ENCODE measurements at places on chromosomes 6 and 20.
A peak's percentile ranks its signal among the peaks of the same experiment; 100 is the strongest.

DNA sequence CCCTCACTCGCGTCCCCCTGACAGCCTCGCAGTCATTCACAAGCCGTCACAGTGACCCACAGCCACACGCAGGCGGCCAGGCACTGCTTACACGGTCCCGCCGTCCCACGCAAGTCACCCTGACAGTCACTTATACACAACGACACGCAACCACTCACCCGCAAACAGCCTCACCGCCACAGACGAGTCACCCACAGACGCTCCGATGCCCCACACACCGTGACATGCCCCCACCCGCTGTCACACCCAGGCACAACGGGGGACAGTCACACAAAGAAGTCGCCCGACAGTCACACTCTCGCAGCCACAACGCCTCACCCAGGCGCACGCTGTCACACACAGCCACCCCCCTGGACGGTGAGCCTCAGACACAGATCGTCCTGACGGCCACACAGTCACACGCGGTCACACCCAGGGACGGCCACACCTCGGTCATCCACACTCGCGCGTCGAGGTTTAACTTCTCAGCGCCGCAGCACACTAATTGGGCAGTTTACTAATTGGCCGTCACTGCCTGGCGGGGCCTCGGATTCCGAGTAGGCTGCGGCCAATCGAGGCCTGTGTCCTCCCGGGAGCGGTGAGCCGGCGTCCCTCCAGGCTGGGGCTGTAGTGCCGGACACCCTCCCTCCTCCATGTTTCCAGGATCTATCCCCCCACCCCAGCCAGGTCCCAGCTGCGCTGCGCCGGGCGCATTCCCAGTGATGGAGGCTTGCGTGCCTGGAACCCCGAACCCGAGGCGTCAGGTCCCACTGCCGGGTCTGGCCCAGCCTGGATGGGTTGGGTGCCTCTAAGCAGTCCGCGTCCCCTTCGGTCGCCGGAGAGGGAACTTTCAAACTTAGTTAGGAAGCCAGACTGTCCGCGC lies 790 bp downstream of the TOX2 start:
- no peak for DNase-seq

- no peak for DNase-seq
Observed at GRCh38 chr6:136492409-136492808, 57.8 kb downstream of the MAP7 start.

DNA sequence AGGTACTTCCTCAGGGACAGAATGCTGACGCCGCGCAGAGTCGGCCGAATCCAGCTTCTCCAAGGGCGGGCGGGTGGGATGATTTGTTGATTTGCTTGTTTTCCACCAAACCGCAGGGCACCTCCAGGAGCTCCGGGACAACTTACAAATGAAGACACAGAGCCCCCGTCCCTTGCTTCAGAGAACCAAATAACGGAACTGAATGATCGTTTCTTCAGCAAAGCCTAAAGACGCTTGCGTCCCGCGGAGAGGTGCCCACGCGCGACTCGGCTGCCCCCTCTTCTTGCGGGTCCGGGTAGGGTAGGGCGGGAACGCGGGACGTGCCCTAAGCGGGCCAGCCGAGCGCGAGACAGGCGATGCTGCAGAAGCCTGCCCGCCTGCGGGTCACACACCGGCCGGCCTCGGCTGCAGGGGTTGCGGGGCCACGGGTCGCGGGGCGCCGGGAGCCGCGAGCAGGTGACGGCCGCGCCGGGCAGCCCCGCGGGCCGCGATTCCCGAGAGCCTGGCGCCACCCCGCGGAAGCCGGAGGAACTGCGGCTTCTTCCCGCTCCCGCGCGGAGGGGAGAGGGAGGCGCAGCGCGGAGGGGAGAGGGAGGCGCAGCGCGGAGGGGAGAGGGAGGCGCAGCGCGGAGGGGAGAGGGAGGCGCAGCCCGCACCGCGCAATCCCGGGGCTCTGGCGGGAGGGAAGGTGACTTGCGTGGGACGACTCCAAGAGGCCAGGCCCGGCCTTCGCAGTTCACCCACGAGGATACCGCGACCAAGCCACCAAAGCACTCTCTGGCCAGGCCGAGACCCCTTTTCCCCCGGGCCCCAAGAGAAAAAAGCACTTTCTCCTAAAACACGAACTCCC lies 7.7 kb upstream of the FOXF2 start:
- peak; percentile 57 for DNase-seq

DNA sequence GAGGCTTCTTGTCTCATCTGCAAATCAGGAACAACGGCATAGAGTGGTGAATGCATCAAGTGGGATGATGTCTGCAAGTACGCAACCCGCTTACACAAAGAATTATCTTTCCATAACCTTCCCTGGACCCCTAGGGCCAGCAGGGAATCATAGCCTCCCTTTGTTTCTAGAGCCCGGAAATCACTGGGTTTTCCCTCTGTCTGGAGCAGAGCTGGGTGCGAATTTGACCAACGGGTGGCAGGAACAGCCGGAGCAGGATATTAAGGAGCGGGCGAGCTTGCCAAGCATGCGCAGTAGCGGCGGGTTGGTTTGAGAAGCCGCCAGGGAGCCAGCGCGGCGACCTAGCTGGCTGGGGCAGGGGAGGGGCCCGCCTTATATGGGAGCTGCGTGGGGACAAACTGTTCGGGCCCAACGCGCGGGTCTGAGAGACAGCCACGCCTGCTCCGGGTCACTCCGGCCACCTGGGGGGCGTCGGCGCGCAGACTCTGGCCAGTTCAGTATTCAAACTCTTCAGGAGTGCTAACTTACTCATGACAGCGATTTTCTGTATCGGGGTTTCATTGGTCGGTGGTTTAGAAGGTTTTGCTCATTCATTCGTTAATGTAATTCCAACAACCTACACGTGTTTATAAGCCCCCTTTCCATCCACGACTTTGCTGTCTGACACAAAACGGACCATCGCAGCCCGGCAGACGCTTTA lies 1.6 kb upstream of the KIF16B start:
- peak; percentile 90 for DNase-seq

DNA sequence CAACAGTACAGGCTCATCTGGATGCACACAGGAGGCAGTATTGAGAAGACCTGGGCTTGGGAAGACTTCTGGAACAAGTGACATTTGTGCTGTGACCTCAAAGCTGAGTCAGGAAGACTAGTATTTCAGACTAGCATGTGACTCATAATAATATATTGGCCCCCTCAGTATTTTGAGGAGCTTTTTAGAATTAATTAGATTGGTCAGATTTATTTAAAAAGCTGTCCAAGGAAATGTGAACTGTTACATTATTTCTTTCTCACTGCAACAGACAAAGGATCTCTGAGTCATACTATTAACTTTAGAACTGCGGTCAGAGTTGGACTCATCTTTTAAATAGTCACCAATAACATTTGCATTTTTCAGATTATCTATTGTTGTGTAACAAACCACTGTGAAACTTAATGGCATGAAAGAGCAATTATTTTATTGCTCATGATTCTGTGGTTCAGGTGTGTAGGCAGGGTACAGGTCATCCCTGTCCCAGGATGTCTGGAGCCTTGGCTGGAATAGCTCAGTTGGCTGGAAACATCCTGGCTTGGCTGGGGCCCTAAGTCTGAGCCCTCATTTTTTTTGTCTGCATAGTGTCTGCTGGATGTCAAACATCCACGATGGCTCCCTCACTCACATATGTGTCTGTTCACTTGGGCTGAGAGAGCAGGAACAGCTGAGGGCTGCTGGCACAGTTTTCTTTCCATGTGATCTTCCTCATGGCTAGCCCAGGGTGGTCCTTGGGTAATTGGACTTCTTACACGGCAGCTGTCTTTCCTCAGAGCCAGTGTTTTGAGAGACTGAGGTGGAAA lies 46.9 kb downstream of the MAP3K4 start:
- DNase-seq: no peak

DNA sequence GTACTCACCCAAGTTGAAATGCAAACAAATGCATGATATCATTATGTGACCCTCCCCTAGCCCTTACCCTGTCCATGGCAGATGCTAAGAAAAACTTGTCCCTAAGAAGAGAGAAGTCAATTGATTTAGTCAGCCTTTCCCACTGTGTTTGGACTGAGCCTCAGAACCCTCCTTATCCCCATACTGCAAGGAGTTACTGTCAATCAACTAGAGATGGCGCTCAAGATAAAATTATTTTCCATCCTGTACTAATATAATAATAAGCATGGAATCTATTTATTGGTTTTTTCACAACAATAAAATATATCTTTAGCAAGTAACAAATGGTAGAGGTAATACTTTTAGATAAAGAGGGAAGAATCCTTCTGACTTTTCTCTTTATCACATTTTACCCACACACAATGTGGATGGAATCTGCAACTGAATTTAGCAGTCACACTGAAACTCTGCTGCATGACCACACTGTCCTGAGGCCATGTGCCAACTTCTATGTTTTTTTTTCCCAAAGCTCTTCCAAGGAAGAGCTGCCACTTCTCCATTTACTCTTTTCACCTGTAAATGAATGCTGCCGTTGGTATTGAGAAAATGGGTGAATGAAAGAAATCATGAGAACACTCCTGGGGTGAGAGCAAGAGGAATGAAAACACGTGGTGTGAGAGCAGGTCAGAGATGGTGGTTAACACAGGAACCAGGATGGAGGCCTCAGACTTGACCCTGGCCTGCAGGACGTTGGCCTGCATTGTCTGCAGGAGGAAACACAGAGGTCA lies 10.5 kb downstream of the NT5E start:
- no peak for DNase-seq

GRCh38 chr6:119160911-119161310 lies 82.4 kb upstream of the FAM184A start:
- no peak for DNase-seq

- no peak for DNase-seq
Observed at GRCh38 chr6:52570291-52570700, 6.6 kb downstream of the TRAM2 start.

DNA sequence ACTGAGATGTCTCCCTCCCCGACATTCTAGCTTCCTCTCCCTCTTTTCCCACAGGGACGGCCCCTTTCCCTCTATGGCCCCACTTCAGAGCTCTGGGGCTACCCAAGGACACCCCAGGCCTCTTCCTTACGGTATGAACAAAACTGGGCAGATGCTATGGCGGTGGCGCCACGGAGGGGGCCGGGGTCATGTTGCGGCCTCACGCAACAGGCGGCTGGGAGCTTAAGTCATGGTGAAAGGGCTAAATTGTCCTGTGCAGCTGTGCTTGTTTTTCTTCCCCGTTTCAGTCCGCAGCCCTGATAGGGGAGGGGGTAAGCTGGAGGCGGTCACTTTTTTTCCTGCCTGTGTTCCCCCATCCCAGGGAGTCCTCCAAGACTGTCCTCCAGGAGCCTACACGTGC lies 17.6 kb upstream of the KIAA1755 start:
- DNase-seq: no peak

- no peak for DNase-seq
Observed at GRCh38 chr6:148213366-148213765, 129.3 kb upstream of the SASH1 start.

DNA sequence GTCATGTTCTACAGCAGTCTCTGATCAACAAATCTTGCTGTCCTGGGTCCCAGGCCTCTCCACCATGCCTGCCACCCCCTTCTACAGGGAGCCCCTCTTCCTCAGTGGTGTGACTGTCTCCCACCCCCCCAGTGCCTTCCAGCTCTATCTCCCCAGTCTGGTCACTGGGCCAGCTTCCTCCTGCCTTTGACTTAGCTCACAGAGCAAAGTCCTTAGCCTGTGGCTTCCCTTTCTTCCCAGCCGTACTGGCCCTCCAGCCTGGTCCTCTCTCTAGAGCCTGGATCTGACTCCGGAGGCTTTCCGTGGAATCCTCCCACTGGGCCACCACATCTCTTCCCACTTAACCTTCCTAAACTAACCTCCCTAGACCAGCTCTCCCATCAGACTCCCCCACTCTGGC lies 17.0 kb downstream of the MAPK13 start:
- DNase-seq: no peak

DNA sequence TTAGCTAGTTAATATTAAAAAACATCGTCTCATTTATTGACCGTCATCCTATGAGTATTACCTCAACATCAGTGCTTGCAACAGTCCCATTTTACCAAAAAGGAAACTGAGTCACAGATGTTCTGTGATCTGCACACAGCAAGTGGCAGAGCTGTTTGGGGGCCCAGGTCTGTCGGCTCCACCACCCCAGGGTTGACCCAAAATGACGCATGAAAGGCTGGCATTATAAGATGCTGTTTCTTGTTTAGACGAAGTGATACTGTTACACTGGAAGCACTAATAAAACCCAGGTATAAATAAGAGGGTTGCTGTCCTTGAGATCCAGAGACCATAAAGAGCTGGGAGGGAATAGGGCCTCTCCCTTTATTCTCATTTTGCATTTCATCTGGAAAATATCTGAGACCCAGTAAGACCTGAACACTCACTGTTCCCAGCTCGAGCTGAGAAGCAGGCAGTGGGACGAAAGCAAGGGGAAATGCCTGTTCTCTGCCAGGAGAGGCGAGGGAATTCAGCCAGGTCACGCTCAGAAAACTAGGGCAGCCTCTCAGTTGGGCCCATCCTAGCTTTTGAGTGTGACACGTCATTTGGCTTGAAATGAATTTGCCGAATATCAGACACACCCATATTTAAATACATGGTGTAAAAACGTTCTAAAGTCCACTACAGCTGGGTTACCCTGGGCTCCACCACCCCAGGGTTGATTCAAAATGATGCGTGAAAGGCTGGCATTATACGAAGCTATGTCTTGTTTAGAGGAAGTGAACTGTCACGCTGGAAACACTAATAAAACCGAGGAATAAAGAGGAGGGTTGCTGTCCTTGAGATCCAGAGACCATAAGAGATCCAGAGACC lies 1.4 kb upstream of the MICAL1 start:
- no peak for DNase-seq

GRCh38 chr6:34155471-34156300 lies 9.8 kb upstream of the GRM4 start:
- DNase-seq: no peak
